ENCODE measurements at places on chromosomes 13 and 19.

- DNase-seq: peak; percentile 99
Observed at GRCh38 chr19:31214086-31214485, 135.2 kb downstream of the TSHZ3 start.

- no peak for DNase-seq
Observed at GRCh38 chr13:98293570-98294142, 116.6 kb upstream of the RNF113B start.

DNA sequence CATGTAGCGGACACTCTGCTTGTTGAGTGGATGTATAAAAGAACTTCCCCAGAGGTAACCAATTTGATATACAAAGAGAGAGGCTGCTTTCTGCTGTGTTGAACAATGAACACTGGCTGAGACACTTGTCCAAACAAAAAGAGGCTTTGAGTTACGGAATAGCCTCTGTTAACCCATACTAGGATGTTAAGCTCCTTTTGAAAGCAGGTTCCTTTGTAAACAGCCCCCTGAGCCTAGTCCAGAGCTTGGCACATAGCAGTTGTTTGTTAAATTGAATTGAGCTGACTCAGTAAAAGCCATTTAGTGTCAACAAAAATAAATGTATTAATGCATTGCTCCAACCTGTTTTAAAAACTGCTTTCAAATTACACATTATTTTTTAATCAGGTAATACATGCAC, 200.1 kb downstream of the MZT1 start:
- DNase-seq: no peak

GRCh38 chr13:82654861-82655855, 1227.1 kb downstream of the SLITRK1 start:
- no peak for DNase-seq

DNA sequence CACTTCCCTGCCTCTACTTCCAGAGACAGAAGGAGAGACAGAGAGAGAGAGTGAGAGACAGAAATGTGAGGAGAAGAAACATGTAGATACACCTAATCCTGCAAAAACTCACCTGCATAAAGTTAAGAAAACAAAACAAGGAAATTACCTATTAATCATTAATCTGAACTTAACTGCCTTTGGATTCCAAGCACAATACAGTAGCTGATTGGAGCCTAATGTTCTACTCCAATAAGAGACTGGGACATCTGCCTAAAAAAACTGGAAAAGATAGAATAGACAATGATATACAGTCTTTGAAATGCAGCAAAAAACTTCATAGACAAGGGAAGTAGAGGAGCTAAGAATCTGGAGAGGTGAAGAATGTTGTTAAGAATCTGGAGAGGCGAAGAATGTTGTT, 910.2 kb upstream of the SLC10A2 start:
- no peak for DNase-seq

DNA sequence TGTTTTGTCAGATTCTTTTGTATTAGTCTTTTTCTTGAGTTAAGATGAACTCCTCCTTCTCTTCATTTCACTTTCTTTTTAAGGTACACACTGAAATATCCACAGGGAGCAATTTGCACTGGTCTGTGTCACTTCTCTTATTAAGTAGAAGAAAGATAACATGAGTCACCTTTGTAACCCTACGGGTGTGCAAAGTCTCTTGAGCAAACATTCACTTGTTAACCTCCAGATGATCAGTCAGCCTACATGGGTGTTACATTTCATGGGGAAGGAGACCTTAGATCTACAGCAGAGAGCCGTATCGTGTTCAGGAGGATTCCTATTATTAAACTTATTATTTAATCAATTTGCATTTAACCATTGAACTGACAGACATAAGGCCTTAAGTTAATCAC, 5.1 kb downstream of the ZNF507 start:
- no peak for DNase-seq

- DNase-seq: no peak
Observed at GRCh38 chr19:54256250-54257115, 590 bp downstream of the LILRB5 start.

All from skeletal muscle cell (primary cell).